ENCODE measurements at places on chromosomes 13 and 19.
A peak's percentile ranks its signal among the peaks of the same experiment; 100 is the strongest.

DNA sequence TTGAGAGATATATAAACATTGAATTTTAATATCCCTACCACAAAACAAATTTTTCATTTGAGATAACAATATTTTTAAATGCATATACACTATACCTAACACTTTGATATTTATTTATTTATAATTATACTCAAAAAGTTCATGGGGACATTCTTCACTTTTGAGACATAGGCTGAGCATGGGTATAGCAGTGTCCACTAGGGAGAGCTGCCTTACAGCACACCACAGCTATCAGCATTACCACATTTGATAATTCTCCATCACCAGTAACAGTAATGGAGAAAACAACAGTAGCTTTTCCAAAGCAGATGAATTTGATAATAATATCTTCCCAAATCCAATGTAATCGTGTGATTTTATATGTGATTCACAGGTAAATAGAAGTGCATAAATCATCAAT is 626.1 kb downstream of the DACH1 start:
- DNase-seq: no peak

DNA sequence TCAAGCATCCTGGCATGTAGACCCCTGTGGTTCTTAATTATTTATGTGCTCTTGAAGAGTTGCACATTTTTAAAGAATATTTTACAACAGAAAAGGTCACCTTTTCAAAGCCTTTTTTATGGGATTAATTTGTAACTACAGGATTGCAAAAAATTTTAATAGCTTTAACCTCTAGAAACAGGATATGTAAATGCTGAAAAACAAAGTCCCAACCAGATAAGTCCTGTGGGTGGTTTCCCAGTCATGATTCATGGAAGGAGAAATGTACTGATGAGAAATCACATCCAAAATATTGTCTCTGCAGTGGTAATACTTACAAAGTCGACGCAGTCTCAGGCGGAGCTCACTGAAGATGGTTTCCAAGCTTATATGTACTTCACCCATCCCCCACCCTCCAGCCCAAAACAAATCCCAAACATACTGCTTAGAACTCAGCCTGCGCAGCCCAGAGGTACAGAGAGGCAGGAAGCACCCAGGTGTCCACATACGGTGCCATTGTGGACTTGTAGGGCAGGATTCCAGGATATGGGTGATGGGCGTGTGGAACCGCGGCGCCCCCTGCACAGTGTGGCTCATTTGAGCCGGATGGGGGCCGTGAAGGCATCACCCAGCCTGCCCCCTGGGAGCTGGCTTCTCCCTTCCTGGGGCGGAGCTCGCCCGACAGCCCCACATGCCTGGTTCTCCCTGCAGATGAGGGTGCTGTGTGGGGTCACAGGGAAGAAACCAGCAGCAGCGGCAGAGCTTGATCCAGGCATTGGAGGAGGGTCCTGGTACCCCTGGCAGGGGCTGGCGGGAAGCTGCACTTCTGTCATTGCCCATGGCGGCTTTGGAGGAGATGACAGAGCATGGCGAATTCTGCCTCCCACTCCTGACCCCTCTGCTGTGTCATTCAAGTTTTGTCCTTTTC is 101.2 kb downstream of the ATP11A start:
- no peak for DNase-seq

- DNase-seq: no peak
Observed at GRCh38 chr13:43058318-43058674, 34.9 kb downstream of the DNAJC15 start.

DNA sequence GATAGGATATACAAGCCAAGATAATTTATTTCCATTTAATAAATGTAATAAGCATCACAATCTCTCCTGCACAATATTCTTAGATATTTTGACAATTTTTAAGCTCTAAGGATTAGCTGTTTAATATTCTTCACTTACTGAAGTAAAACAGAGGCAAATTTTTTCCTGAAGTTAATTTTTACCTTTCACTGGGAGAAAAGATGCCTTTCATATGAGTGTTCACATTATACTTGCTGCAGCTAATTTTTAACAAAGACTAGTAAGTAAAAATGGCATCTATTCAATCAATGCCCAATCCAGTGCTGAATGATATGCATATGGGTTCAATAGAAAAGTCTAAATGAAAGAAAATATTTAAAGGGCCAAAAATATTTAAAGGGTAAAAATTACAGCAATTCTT is 377.2 kb upstream of the GPC6 start:
- no peak for DNase-seq

GRCh38 chr19:10271543-10272086 is 695 bp downstream of the ICAM1 start:
- no peak for DNase-seq

- no peak for DNase-seq
Observed at GRCh38 chr13:40420160-40420740, 246.2 kb downstream of the FOXO1 start.

DNA sequence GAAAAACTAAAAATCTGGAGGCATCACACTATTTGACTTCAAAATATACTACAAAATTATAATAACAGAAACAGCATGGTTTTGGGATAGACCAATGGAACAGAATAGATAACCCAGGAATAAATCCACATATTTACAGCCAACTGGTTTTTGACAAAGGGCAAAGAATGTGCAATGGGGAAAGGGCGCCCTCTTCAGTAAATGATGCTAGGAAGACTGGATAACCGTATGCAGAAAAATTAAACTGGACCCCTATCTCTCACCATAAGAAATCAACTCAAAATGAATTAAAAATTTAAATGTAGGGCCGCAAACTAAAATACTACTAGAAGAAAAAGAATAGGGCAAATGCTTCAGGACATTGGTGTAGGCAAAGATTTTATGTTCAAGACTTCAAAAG is 440.5 kb upstream of the SGCG start:
- no peak for DNase-seq

GRCh38 chr13:30863231-30863630 is 42.8 kb upstream of the MEDAG start:
- DNase-seq: no peak

- no peak for DNase-seq
Observed at GRCh38 chr19:47704024-47704423, 9.2 kb upstream of the EHD2 start.

GRCh38 chr13:82749551-82749950 is 1132.7 kb downstream of the SLITRK1 start:
- no peak for DNase-seq

DNA sequence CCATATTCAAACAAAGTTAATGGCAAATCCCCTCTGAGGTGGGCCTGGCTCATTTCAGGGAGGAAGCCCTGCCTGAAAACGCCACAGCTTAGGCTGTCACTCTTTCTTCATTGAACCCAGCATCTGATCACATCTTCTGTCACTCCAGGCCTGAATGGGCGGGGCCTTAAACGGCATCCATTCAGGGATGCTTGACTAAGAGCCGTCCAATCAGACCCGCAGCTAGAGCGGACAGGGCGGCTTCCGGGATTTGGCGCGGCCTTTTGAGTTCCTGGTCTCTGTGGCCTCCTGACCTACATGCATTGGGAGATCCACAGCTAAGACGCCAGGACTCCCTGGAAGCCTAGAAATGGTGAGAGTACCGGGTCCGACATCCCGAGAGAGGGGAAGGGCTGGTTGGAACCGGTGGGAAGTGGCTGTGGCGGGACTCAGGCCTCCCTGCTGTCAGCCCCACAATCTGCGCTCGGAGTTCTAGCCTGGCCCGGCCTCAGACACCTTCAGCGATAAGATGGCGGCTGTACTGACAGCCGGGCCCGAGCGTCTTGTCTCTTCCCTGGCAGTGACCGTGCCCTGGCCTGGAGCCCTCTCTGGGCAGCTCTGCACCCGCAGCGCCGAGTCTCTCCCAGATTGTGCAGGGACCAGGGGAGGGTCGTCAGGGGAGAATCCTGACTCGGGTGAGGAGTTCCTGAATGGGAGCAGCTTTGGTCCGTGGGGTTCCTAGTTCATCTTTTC is at the start of gene ZNF723:
Gene ZNF723 (plus strand): TSS at position 261 of the 732 bp plus-strand sequence. CDS start 89 bp downstream, at position 350.
- DNase-seq: no peak

DNA sequence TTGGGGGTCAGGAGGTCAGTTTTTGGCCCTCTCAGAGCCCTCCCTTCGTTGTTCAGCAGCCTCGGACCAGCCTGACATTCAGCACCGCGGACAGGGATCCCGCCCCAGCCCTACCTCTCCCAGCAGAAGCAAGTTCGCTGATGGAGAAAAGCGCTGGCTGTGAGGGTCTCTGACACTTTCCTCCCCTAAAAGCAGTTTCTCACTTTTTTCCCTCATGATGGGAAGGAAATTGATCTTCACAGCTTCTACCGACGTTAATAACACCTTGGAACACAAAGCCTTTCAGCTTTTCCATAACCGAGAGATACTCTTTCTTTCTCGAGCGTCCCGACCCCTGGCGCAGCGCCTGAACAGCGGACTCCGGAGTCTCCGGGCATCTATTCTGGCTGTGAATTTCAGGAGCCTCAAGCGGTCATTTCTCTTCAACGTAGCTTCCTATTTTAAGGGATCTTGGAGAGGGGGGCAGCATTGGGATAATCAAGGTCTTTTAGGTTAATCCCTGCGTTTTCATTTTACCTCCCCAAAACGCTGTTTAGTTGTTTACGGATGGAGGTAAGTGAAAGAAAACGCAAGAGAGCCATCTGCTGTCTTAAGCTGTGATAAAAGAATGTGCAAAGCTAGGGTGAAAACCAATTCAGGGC is 467.2 kb downstream of the ITGBL1 start:
- DNase-seq: peak; percentile 21

GRCh38 chr13:96636001-96636709 is 358.1 kb downstream of the OXGR1 start:
- no peak for DNase-seq

- DNase-seq: no peak
Observed at GRCh38 chr13:112341976-112342735, 34.0 kb upstream of the SPACA7 start.

- DNase-seq: peak; percentile 99
Observed at GRCh38 chr19:36331353-36332228, 47.4 kb downstream of the ZFP14 start.

GRCh38 chr19:45404557-45405434 is at the start of gene PPP1R13L:
TSS of gene PPP1R13L (minus strand) at chr19:45405069. CDS start at chr19:45398318, 6,751 bp downstream.
- DNase-seq: peak; percentile 54

DNA sequence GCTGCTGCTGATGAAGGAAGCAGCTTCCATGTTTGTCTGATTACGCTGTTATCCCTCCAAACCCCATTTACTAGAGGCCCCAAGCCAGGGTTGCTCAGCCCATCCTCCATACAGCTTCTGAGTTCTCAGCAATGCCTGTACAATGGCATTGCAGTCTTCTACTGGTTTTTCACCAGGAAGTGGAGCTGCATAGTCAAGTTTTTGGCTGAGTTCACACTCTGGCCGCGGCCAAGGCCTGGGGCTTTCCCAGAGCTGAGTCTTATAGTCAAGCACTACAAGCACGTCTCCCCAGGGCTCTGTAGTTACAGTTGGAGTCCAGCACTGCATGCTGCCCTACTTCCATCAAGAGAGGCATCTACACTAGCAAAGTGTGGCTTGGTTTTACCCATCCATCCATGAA is 182.5 kb downstream of the POU4F1 start:
- DNase-seq: no peak

DNA sequence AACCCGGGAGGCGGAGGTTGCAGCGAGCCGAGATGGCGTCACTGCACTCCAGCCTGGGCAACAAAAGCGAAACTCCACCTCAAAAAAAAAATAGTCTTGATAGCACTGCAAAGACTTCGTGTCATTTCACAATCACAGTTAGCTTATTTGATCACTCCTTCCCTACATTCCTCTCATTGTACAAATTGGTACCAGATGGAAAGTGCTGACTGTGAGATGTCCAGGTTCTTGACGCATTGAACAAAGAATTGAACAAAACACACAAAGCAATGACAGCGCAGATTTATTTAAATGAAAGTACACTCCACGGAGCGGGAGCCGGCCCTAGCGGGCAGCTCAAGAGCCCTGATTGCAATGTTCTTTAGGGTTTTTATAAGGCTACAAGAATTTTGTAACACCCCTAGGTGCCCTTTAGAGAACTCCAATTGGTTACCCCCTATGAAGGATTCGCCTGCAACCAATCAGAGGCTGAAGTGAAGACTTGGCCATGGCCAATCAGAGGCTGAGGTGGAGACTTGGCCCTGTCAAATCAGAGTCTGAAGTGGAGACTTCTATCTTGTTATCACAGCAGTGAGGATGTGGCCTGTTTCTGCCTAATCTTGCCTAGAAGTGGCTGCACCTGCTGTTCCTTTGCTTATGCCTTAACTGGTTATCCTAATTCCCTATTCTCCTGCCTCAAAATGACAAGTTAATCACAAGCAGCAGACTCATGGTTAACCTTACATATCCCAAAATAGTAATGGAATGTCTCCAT is 16.7 kb downstream of the ZNF556 start:
- DNase-seq: no peak

- DNase-seq: no peak
Observed at GRCh38 chr19:46921071-46921470, 60.3 kb downstream of the ARHGAP35 start.

- no peak for DNase-seq
Observed at GRCh38 chr13:34412817-34413375, 529.2 kb upstream of the NBEA start.

DNA sequence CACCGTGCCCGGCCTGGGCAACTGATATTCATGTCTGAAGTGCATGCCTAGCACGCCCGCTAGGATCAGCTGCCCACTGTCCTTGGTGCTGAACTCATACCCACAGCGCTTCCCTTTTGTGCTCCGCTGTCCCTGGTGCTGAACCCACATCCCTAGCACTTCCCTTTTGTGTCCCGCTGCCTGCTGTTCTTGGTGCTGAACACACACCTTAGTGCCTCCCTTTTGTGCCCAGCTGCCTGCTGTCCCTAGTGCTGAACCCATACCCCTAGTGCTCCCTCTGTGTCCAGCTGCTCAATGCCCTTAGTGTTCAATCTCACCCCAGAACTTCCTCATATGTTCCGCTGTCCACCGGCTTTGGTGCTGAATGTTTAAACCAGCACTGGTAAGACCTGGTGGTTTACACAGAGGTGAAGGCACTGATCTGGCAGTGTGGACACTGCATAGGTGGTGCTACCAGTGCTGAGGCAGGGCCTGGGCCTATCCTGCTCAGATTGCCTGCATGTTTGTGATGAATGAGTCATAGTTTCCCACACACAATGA is 26.3 kb upstream of the SIGLEC11 start:
- no peak for DNase-seq
